Inflammatory macrophage treated with lipopolysaccharide for 4 hours (primary cell): ENCODE measurements at places on chromosomes 7 and 10.

DNA sequence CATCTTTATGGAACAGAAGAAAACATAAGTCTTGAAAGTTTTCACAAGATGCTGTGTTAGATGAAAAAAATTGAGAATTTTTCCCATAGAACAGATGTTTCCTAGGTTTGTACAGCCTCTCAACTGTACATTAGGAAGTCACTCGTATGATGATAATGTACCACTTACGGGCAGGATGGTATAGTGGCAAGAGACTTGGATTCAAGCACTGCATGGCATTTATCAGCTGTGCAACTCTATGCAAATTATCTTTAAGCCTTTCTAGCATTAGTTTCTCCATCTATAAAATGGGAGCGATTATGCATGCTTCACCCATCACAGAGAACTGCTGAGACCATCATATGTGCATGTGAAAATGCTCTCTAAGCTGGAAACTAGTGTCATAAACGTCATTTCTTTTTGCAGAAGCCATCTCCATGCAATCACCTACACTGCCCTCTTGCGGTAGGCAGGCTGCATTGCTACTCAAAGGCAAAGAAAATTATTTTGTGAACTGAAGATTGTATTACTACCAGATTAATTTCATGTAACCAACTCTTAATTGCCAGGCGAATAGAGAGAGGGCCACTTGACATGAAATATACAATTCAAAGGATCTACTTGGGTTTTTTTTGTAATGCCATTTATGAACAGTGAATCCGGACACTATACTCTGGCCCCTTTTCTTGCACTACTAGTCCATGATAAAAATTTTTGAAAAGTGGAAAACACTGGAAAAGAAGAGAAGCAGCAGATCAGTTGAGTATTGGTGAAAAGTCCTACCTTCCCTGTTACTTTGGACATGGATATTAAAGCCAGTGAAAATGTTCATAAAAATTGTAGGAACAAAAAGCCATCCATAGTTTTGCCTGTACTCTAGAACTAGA, 102.3 kb downstream of the JAZF1 start:
- peak; percentile 54 for DNase-seq

DNA sequence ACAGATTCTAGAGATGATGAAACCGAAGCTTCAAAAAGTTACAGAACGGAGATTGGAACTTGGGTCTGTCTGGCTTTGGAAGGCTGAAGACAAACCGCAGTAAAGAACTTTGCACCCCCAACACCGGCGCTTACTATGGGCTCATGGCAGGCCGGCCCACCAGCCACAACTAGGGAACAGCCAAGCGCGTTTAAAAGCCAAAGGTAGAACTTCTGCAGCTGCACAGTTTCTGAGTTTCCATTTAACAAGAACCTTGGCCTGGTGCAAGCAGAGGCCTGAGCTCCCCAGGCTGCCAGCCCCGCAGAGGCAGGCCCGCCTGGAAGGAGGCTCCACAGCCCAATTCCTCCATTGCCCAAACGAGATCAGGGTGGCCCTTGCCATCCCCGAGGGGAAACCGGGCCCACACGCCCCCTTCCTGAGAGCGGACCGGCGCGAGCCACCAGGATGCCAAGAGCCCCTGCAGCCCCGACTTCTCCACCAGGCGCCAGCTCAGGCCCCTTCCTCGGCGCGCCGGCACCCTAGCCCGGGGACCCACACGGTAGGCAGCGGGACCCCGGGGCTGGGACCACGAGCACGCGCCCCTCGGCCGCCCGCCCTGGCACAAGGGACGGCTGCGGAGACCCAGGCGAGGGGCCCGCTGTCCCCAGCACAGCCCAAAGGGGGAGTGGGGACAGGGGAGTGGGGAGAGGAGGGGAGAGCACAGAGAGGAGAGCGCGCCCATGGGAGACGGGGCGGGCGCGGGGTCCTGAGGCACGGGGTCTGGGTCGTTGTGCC, 566 bp downstream of the MAD1L1 start:
- DNase-seq: peak; percentile 11

DNA sequence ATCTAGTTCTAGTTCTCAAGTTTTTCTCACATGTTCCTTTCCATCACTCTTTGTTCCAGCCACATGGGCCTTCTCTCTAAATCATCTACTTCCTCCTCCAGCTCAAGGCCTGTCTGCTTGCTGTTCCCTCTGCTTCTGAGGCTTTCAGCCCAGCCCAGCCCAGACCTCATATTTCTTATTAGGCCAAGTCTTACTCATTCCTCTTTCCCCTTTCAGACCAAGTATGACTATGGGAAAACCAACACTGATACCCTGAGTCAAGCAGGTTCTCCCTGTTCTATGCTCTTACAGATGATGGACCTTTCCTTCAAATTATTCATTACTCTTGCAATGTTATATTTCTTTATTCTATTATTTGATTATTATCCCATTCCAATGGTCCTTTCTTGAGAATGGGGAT, 80.3 kb upstream of the SEM1 start:
- no peak for DNase-seq

DNA sequence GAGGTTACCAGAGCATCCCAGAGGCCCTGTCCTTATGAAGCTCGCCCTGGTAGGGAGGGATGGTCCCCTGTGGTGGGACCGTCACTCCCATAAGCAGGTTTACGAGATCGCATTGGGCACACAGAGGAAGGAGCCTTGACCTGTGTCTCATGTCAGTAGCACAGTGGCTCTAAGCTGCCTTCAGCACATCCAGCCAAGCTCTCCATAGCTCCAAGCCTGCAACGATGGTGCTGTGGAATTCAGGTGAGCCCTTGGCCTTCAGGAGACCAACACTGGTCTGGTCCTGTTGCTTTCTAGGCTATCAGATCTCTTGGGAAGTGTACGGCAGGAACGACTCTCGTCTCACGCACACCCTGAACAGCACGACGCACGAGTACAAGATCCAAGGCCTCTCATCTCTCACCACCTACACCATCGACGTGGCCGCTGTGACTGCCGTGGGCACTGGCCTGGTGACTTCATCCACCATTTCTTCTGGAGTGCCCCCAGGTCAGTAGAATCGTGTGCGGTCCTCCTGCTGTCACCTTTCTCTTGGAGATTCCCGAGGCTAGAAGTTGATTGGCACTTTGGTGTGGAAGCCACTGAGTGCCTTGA, 605.3 kb upstream of the FOXK1 start:
- DNase-seq: no peak

- DNase-seq: no peak
Observed at GRCh38 chr7:80921130-80921529, 2.3 kb upstream of the SEMA3C start.

- DNase-seq: no peak
Observed at GRCh38 chr10:76432016-76433012, 1000.9 kb downstream of the LRMDA start.

- no peak for DNase-seq
Observed at GRCh38 chr10:128491686-128492085, 365.5 kb upstream of the MKI67 start.

DNA sequence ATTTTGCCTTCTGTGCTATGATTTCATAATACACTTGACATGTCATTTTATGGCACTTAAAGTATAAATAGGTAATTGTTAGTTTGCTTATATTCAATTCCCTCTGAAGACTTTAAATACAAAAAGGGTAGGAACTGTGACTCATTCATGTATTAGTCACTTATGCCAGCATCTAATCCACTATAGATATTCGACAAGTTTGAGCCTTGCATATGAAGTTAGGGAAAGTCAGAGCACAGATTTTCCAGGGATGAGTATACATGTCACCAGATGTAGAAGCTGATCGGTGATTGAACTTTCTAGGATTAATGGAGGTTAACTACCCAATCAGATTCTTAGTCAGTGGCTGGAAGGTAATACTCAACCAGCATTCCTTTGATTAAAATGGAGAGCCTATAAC, 1321.5 kb downstream of the XPNPEP1 start:
- no peak for DNase-seq

GRCh38 chr7:2943851-2944601, 99.6 kb downstream of the CARD11 start:
- DNase-seq: no peak

GRCh38 chr7:150369748-150370501, 1.3 kb downstream of the REPIN1 start:
- DNase-seq: no peak

- DNase-seq: no peak
Observed at GRCh38 chr10:106734220-106734619, 430.3 kb downstream of the SORCS1 start.

DNA sequence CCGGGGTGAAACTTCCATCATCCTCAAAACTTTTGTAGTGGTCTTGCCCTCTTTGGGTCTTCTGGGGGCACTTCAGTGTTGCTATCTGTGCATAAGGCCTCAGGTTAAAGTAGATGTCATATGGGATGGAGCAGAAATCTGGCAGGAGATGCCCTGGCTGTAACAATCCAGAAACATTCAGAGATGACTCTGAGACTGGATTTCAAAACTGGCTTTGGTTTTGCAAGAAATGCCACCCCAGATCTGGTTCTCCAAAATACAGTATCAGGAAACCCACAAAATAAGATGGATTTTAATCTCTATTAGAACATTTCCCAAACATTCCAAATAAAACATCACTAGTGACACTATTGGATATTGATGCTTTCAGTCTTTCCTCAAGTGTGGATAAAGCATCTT, 191.5 kb downstream of the REEP3 start:
- peak; percentile 33 for DNase-seq

GRCh38 chr10:86876748-86877147, 80.7 kb downstream of the MMRN2 start:
- DNase-seq: peak; percentile 85

DNA sequence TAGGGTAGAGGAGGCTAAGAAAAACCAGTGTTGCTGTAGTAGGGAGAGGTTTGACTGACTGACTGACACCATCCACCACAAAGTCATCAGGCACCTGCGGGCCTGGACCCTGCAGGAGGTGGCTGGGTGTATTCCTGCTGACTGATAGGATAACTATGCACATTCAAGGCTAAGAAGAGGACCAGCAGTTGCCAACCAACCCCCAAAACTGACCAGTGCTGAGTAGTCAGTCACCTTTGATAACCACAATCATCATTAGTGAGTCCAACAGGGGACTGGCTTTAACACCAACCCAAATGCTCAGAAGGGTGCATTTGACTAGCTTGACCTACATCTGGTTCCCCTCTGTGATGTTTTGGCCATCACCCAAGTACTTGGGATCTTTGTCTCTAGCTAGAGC, 30.5 kb downstream of the PLXNA4 start:
- no peak for DNase-seq

DNA sequence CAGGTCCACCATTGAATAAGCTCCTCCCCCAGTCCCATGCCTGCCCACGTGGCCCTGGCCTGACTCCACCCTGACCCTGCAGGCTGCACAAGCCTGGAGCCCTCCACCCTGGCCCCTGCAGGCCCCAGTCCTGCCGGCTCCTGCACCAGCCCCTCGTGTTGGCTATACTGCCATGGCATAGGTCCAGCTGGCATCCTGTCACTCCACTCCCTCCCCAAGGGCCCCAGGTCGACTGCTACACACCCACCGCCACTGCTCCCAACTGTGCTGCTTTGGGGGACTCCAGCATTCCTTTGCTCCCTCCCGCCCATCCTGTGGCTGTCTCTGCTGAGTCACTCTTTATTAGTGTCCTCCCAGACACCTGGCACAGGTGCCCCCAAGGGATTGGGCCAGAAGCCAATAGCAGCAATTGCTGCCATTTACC, 32.4 kb upstream of the HSPA12A start:
- DNase-seq: no peak

DNA sequence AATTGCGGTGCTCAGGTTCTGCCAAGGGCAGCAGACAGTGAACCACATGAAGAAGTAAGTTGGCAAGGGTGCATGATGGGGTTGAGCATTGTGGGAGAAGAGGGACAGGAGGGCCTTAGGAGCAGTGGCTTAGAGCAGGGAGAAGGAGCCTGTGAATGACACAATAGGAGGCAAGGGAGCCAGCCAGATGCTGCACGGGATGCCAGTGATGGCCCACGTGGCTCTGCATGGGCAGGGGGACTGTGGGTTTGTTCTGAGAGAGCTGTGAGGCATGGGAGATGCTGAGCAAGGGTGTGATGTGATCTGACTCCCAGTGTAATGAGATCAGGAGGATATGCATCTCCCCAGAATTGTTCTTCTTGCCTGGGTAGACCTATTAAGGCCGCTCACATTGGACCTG, 60.9 kb downstream of the C10orf90 start:
- DNase-seq: no peak

- DNase-seq: no peak
Observed at GRCh38 chr10:43190775-43191174, 52.5 kb downstream of the CSGALNACT2 start.

GRCh38 chr7:4707980-4708411, 25.9 kb downstream of the FOXK1 start:
- DNase-seq: no peak

DNA sequence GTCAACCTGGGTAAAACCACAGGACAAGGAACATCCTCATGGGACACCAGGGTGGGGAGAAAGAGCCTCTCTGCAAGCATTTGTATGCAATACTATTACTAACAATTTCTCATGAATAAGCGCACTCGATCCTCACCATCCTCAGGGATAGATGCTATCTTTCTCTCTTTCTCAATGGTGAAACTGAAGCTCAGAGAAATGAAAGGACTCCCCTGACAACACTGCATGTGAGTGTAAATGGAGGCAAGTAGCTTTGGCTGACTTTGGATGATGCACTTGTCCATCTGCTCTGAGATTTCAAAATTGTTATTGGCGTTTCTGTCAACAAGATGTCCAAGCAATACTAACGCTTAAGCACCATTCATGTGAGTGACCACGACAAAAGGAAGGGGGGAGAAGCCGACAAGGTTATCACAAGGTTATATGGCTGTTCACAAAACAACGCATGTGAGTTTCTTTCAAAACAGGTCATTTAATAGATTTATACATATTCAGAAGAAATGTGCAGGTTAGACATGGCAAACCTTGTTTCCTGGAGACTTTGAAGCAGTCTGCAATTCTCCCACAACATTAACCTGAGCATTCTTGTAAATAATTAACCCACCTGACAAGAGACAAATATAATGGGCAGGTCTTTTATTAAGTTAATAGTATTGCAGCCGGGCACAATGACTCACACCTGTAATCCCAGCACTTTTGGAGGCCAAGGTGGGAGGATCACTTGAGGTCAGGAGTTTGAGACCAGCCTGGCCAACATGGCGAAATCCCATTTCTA, 54.0 kb downstream of the IFIT5 start:
- DNase-seq: no peak

- no peak for DNase-seq
Observed at GRCh38 chr7:51901489-51901840, 584.9 kb upstream of the COBL start.

DNA sequence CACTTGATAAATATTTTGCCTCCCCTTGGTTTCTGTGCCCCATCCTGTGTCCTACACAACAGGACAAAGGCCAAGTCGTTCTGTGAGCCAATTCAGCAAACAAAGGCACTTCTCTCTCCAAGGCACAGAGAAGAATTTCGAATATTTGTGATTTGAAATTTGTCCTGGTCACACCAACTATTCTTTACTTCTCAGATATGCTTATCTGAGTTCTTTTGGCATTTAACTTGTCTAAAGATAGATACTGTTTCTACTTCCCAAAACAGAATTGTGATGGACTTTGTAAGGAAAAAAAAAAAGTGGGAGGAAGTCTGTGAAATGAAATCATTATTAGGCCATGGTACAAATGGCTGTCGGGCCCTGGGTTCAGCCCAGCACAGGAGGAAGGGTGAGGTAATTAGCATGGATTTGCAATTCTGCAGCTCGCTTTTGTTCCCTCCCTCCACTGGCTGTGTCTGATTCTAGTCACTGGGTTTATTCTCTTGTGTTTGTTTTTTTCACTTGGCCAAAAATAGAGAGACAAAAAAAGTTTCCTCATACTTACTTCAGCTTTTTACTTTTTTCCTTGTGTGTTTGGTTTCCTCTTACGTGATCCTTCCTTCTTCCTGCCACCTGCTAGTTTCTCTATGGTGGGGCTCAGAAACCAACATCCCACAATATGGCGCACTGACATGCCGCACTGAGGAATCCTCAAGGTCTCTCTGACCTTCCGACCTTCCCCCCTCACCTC, 108.2 kb upstream of the MKLN1 start:
- DNase-seq: peak; percentile 90
